Activated naive CD4-positive, alpha-beta T cell treated with anti-CD3 and anti-CD28 coated beads for 36 hours (primary cell): ENCODE measurements at places on chromosomes 1 and 21.

DNA sequence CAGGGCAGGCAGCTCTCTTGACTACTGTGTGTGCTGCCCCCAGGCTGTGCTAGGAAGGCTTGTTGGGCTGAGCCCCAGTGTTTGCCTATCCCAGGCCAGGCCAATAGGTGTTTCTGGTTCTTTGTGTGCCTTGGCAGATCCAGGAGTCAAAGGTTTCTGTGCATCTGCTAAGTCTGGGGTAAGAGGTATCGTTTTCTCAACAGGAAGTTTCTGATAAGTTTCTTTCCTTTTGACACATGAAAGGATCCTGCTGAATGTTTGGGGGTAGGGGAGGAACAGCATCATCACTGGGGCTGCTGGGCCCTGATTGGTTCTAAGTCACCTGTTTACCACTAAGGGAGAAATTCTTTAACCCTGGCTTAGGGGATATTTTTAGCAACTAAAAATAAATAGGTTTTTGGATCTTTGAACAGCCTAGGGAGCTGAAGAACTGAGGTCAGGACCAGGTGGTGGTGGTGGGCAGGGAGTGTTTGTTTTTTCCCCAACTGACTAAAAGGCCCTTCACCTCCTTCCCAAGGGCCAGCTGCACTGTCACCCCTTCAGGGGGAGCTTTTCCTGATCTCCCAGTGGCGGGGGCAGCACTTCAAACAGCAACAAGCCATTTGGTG, 85.1 kb downstream of the KCNN3 start:
- DNase-seq: peak; percentile 85

DNA sequence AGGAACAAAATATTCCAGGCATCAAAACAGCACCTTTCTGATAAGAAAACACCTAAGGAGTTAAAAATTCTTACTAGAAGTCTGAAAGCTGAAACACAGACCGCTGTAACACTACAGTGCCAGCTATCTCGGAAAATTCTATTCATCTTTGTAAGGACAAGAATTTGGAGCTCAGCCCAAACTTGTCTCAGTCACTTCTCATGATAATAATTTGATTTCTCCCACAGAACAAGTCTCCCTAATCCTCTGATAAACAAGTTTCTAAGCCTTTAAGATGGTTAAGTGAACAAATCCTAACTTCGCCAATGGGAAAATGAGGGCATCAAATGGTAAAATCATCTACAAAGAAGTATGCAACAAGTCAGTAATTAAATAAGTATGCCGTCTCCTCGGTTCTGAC, 59.9 kb downstream of the SIPA1L2 start:
- no peak for DNase-seq

DNA sequence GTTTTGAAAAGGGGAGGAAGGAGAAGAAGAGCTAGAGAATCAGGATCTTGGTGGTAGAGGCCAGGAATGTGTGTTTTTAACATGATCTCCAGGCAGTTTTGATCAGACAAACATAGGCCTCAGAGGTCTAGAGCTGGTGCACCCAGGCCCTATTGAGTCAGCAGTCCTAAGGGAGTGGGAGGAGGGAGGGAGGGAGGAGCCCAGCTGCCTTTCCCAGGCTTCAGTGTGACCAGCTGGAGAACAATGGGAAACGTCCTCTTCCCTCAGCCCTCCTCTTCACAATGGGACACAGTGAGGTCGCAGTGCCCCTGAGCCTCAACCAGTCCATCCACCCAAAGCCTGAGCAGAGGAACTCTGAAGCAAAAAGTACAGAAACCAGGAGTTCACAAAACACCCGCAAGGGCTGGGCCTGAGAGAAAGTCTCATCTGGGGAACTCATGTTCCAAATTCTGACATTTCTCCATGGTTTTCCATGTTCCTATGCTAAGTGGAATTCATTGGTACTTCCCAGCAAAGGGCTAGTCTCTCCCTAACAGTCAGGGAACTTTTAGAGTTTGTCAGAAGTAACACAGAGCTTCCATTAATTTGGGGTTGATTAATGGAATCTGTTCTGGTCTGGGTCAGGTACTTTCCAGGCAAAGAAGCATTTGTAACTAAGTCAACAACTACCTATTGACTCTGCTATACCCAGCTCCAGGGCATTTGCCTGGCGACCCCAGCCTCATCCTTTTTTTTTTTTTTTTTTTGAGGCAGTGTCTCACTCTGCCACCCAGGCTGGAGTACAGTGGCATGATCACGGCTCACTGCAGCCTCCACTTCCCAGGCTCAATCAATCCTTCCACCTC, 37.5 kb downstream of the ELAPOR1 start:
- no peak for DNase-seq

GRCh38 chr1:201982082-201982622, 296 bp upstream of the RNPEP start:
- DNase-seq: peak; percentile 67

GRCh38 chr1:156259805-156260204, 11.9 kb upstream of the PAQR6 start:
- peak; percentile 45 for DNase-seq

DNA sequence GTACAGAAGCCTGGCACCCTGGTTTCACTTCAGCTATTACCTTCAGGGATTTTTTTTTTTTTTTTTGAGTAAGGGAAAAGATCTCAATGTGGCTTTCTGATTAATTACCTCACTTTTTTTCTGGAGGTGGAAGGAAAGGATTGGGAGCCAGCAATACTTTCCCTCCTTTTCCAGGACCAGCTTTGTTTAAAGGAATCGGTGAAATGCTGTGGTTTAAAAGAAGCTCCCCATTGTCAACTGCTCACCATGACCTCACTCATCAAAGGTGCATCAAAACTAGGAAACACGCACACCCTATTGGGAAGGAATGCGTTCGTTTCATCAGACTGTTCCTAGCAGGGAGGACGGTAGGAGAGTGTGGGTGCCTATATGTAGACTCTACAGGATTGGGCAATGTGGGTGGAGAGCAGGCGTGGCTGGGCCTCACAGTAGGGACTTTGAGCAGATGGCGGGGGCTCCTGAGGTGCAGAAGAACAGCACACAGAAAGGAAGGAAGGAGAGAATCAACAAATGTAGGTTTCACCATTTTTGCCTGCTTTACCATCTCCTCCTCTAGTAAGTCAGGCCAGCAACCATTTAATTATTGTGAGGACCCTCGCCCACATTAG, 13.0 kb downstream of the PHGDH start:
- DNase-seq: no peak

- no peak for DNase-seq
Observed at GRCh38 chr1:88462488-88463261, 221.4 kb upstream of the PKN2 start.

GRCh38 chr1:112393631-112393974, 2.4 kb upstream of the CTTNBP2NL start:
- DNase-seq: no peak

- peak; percentile 8 for DNase-seq
Observed at GRCh38 chr21:29499734-29500343, 201.1 kb downstream of the BACH1 start.

DNA sequence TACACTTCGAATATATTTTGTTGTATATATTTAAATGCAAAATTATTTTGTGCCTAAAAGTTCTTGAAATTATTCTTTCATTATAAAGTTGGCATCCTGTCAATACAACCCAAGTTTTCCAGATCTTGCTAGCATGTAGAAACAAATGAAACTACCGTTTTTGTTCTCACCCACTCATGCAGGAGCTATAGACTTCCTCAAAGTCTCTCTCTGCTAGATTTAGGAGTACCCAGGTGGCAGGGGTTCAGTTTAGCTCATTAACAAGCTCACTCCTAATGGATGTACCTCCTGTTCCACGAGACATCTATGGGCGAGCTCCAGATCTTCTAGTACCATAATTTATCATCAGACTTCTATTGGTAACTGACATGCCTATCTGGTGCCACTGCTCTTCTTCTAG, 390.2 kb upstream of the POU3F1 start:
- DNase-seq: no peak

DNA sequence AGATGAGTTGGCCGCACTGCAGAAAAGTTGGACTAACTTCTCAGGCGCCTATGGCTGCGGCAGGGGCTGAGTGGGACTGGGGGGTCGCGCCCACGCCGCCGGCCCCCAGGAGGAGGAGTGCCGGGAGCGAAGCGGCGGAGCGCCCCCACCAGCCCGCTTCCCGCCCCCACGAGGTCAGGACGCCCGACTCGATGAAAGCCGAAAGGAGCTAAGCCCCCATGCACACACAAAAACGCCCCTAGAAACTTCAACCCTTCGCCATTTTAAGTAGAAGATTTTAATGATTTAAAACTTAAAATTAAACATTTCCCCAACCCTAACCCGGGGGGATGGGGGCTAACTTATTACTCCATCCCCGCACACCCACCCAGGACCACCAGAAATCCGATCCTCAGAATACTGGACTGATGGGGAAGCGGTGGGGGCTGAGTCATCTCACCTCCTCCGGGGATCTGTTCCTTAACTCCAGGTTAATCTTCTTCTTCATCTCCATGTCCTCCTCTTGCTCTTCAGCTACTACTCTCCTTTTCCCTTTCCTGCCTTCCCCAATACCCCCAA, 539 bp downstream of the ANP32E start:
- peak; percentile 37 for DNase-seq

- peak; percentile 78 for DNase-seq
Observed at GRCh38 chr1:100440075-100440809, 87.9 kb downstream of the CDC14A start.

GRCh38 chr1:37186246-37186756, 152.0 kb upstream of the GRIK3 start:
- DNase-seq: no peak

DNA sequence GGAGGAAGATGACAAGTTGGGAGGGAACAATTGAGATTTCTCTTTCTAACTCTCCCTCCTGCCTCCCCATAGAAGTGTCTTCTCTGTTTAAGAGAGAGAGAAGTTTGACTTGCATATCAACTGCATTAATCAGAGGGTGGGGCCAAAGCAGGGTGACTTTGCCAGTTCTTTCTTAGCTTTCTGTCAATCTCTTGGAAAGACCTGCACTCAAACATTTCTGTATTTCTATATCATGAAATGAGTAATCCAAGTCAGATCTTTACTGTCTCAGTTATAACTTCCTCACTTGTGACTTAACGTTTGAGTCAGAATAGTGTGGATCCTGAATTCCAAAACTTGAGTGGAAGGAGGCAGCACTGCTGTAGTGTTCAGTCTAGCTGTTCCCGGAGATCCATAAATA, 180.8 kb upstream of the KCNK2 start:
- no peak for DNase-seq

DNA sequence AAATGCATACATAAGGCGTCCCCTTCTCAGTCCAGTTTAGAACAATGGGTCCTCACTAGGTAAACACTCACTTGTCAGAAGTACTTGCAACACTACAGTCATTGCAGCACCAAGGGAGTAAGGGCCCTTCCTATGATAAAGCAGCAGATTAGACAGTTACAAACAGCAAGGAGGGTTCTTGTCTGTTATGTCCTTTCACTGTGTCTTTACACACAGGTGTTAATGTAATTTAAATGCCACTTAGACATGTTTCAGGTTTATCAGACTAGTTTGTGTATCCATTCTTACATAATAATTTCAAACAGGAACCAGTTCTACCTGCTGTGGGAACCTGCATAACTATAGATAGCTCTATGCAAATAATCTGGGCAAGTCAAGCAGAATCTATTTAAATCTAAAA, 105.6 kb upstream of the USH2A start:
- no peak for DNase-seq

DNA sequence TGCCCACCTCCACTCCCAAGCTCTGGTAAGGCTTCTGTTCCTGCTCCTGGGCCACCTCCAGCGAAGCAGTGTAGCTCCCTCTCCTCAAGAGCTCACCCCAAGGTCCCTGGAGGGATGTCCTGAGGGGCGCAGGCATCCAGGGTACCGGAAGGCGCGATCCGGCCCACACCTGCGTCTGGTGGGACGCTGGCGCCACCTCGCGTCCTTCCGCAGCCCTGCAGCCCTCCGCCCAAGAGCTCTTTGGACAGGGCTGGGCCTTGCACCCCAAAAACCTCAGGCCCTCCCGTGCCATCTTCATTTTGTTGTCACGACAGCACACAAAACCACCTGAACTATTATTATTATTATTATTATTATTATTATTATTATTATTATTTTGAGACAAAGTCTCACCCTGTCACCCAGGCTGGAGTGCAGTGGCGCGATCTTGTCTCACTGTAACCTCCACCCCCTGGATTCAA, 49.2 kb upstream of the PAX7 start:
- peak; percentile 60 for DNase-seq

GRCh38 chr1:21244986-21245687, 45.1 kb downstream of the ECE1 start:
- DNase-seq: no peak
